ENCODE measurements at places on chromosomes 12 and 14.

GRCh38 chr12:128018067-128018466 is 248.9 kb upstream of the TMEM132C start:
- DNase-seq = peak; percentile 13

GRCh38 chr14:20980906-20981305 is 8.9 kb upstream of the METTL17 start:
- no peak for DNase-seq

DNA sequence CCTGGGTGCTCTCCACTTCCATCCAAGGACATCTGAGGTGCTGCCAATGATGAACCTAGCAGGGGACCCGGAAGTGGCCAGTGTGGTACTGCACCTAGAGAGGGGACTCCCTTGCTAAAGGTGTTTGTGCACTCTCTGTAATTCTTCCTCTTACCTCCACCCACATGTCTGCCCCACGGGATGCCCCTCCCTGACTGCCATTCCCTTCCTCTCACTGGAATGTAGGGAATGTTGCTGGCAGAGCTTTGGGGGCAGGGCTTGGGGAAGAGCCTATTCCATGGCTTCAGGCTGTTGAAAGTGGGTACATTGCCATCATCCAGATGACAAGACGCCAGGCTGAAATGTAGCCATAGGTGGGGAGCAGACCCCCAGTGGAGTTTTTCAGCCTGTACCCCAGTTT is 153.2 kb downstream of the SMOC1 start:
- peak; percentile 84 for DNase-seq

GRCh38 chr12:98422812-98423211 is 92.6 kb upstream of the TMPO start:
- DNase-seq = no peak

GRCh38 chr14:76698631-76699030 is 62.6 kb upstream of the VASH1 start:
- DNase-seq = no peak

GRCh38 chr12:61161961-61162360 is 1098.2 kb upstream of the USP15 start:
- no peak for DNase-seq

DNA sequence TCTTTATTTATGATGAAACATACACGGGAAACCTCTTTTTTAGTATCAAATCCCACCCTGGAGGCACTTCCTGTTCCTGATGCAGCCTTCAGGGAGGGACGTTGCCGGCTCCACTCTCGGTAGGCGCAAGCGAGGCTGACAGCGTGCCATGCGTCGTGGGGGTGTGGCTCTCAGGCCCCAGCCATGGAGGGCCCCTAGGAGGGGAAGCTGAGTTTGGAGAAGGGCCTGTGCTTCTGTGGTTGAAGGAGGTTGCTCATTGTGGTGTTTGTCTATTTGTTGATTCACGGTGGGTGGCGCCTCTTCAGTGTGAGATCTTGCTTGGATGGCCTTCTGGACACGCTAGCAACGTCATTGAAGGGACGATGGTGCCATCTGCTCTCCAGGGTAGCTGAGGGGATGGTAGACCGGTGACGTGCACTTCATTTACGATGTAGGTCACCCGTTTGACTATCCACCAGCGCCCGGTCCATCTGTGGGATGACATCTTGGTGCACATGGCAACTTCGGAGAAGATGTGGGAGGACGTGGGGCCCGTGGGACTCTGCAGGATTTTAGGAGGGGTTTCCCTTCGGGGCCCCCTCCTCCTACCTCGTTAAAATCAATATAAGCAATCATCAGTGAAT is 126.3 kb upstream of the RTL1 start:
- DNase-seq = peak; percentile 20

GRCh38 chr12:123076604-123077297 is 74.1 kb downstream of the PITPNM2 start:
- no peak for DNase-seq

GRCh38 chr12:89863493-89863938 is 154.9 kb upstream of the ATP2B1 start:
- no peak for DNase-seq

DNA sequence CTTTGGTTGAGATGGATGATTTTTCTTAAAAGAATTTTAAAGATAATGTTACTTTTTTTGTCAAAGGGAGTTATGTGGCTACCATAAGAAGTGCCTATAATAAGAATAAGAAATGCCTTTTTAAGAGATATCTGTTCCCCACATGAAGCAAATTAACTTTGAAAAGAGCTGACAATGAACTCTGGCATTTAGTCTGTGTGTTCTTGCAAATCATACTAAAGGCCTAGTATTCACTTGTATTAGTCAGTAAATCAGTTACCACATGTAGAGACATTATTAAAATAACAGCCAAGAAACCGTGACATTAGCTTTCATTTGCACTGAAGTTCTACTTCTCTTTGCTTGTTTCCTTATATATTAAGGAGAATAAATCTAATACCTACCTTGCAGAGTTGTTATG is 296.3 kb downstream of the CCDC91 start:
- no peak for DNase-seq

DNA sequence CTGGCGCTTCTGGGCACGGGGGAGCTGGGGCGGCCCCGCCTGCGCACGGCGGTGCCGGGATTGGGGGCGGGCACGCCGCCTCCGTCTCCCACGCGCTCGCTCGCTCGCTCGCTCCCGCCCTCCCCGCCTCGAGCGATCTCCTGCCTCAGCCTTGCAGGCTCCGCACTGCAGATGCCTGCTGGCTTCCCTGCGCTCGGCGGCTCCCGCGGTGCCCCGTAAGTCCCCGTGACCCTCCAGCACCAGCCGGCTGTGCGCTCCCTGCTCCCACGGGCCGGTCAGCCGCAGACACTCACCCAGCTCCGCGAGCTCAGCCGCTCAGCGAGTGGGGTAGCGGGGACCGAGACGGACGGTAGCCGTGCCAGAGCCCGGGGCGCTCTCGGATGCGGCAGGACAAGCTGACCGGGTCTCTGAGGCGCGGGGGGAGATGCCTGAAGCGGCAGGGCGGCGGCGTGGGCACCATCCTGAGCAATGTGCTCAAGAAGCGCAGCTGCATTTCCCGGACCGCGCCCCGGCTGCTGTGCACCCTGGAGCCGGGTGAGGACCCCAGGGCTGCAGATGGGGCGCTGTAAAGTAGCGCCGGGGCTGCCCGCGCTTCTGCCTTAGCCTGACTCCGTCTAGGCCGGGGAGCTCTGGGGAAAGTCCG is at the start of gene TBC1D30:
TBC1D30 (plus strand) TSS at position 148 of the 643 bp plus-strand sequence; CDS start at position 381, 233 bp downstream.
- peak; percentile 77 for DNase-seq

DNA sequence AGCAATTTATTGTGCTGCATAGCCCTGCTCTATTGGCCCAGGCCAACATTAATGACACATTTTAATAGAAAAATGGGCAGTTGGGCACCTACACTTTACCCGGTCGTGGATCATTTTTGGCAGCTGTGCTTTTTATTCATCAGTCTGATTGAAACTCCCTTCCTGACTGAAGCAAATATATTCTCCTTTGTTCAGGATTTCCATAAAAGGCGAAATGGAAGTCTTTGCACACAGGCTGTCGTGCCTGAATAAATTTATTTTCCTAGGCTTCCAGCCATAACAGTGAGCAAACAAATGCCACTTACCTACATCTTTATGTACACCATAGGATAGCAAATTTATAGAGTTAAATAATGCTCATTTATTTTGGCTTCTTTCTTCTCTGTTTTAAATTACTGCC is 480.7 kb upstream of the DCN start:
- no peak for DNase-seq

GRCh38 chr12:27705263-27705662 is 5.4 kb upstream of the MRPS35 start:
- peak; percentile 87 for DNase-seq

DNA sequence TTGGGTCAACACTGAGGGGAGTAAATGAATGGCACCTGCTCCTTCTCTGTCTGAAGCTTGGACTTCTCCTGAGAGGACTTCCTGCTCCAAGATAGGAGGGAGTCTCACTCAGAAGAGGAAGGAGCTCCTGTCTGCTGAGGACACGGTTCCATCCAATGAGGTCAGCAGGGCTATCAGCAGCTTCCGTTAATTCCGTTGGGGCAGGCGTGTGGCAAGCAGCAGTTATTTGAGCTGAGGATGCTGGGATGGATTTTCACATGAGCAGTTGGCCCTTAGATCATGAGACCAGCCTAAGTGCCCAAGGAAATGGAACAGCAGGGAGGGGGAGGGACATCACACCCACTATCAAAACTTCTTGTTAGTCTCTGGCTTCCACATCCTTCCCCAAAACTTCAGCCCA is 159.0 kb upstream of the PZP start:
- DNase-seq = no peak

Data from islet precursor cell (in vitro differentiated cells).